Neural cell (in vitro differentiated cells): ENCODE measurements at places on chromosomes 7 and 10. TPM values are rescaled to one million over a fixed set of nuclear protein-coding genes. Genes with fewer than 3 reads are reported as not detected.

The ADAMTS14 gene
- 0.04 TPM in 1 of 2 replicates, not detected in the other for polyA plus RNA-seq

The PHYHIPL gene
- polyA plus RNA-seq, result 33.9 and 49.5 TPM in 2 replicates

The KCND2 gene
- polyA plus RNA-seq, result 10.4 and 11.0 TPM in 2 replicates

The KCTD7 gene
- polyA plus RNA-seq, result 79.4 and 89.4 TPM in 2 replicates

The HKDC1 gene
- polyA plus RNA-seq, result 0.07 TPM in 1 of 2 replicates, not detected in the other

The PRLHR gene
- polyA plus RNA-seq, result 0.20 TPM in 1 of 2 replicates, not detected in the other

The CBLL1 gene
- polyA plus RNA-seq, result 8.9 and 10.2 TPM in 2 replicates

The SLC26A3 gene
- not detected in 2 replicates for polyA plus RNA-seq

The CTBP2 gene
- polyA plus RNA-seq, result 59.5 and 67.6 TPM in 2 replicates

The GNGT1 gene
- polyA plus RNA-seq, result not detected in 2 replicates

The ITPRID1 gene
- not detected in 2 replicates for polyA plus RNA-seq

The OR6V1 gene
- polyA plus RNA-seq, result not detected in 2 replicates

The PDK4 gene
- not detected in 2 replicates for polyA plus RNA-seq

The RBAK gene
- 12.0 and 12.9 TPM in 2 replicates for polyA plus RNA-seq

The ANXA8 gene
- polyA plus RNA-seq, result not detected in 2 replicates

The CALML3 gene
- polyA plus RNA-seq, result not detected in 2 replicates

The FANK1 gene
- 3.1 and 3.8 TPM in 2 replicates for polyA plus RNA-seq

The MXI1 gene
- polyA plus RNA-seq, result 63.1 and 69.5 TPM in 2 replicates

The CALML5 gene
- polyA plus RNA-seq, result not detected in 2 replicates

The TEX36 gene
- polyA plus RNA-seq, result not detected in 2 replicates

The SLC13A1 gene
- not detected in 2 replicates for polyA plus RNA-seq

The BAIAP2L1 gene
- polyA plus RNA-seq, result 0.54 TPM in 1 of 2 replicates, not detected in the other

The SKIDA1 gene
- polyA plus RNA-seq, result 3.7 and 4.8 TPM in 2 replicates

The CPVL gene
- polyA plus RNA-seq, result 13.0 and 19.5 TPM in 2 replicates

The DGKB gene
- 0.20 and 0.76 TPM in 2 replicates for polyA plus RNA-seq

The ALOX5 gene
- polyA plus RNA-seq, result not detected in 2 replicates

The NODAL gene
- 0.46 TPM in 1 of 2 replicates, not detected in the other for polyA plus RNA-seq

The TTYH3 gene
- 17.0 and 25.0 TPM in 2 replicates for polyA plus RNA-seq

The TSPAN33 gene
- 1.7 and 2.5 TPM in 2 replicates for polyA plus RNA-seq

The TFR2 gene
- polyA plus RNA-seq, result 21.0 and 23.5 TPM in 2 replicates

The AGR3 gene
- polyA plus RNA-seq, result not detected in 2 replicates

The EIF4H gene
- 170 and 180 TPM in 2 replicates for polyA plus RNA-seq

The BCCIP gene
- polyA plus RNA-seq, result 73.5 and 95.8 TPM in 2 replicates

The ARID5B gene
- 0.80 and 2.1 TPM in 2 replicates for polyA plus RNA-seq

The CFAP58 gene
- polyA plus RNA-seq, result 0.10 TPM in 1 of 2 replicates, not detected in the other

The NOS3 gene
- polyA plus RNA-seq, result not detected in 2 replicates

The PIK3AP1 gene
- polyA plus RNA-seq, result 0.05 TPM in 1 of 2 replicates, not detected in the other

The SSC4D gene
- 2.5 TPM in 1 of 2 replicates, not detected in the other for polyA plus RNA-seq

The MAGI2 gene
- polyA plus RNA-seq, result 18.7 and 19.3 TPM in 2 replicates

The LZTS2 gene
- polyA plus RNA-seq, result 40.1 and 58.4 TPM in 2 replicates

The SCIN gene
- 0.53 TPM in 1 of 2 replicates, not detected in the other for polyA plus RNA-seq

The COBL gene
- polyA plus RNA-seq, result 0.10 and 0.12 TPM in 2 replicates

The ANKRD22 gene
- polyA plus RNA-seq, result 0.57 and 1.3 TPM in 2 replicates

The AASS gene
- polyA plus RNA-seq, result 9.7 and 12.5 TPM in 2 replicates

The SFRP4 gene
- not detected in 2 replicates for polyA plus RNA-seq

The PAPOLB gene
- 0.05 and 0.10 TPM in 2 replicates for polyA plus RNA-seq

The CLRN3 gene
- polyA plus RNA-seq, result not detected in 2 replicates

The OR2A5 gene
- not detected in 2 replicates for polyA plus RNA-seq

The TMEM26 gene
- polyA plus RNA-seq, result 0.24 TPM in 1 of 2 replicates, not detected in the other

The PTF1A gene
- not detected in 2 replicates for polyA plus RNA-seq

The DENND2A gene
- polyA plus RNA-seq, result 21.7 and 24.5 TPM in 2 replicates

The MOGAT3 gene
- not detected in 2 replicates for polyA plus RNA-seq

The FFAR4 gene
- not detected in 2 replicates for polyA plus RNA-seq

The HMX3 gene
- polyA plus RNA-seq, result not detected in 2 replicates

The FBXL13 gene
- polyA plus RNA-seq, result 0.57 and 1.7 TPM in 2 replicates

The WASHC2C gene
- polyA plus RNA-seq, result 26.3 and 32.7 TPM in 2 replicates

The GPR146 gene
- polyA plus RNA-seq, result not detected in 2 replicates

The HGF gene
- not detected in 2 replicates for polyA plus RNA-seq
